ENCODE measurements at places on chromosomes 11 and 22.

GRCh38 chr22:46346680-46347405 lies 11.3 kb downstream of the TRMU start:
- DNase-seq: no peak

- DNase-seq: no peak
These were observed 176.4 kb downstream of the FAM181B start for GRCh38 chr11:82557274-82557673.

- no peak for DNase-seq
These were observed 390.0 kb upstream of the CCDC90B start for GRCh38 chr11:83676056-83676601.

DNA sequence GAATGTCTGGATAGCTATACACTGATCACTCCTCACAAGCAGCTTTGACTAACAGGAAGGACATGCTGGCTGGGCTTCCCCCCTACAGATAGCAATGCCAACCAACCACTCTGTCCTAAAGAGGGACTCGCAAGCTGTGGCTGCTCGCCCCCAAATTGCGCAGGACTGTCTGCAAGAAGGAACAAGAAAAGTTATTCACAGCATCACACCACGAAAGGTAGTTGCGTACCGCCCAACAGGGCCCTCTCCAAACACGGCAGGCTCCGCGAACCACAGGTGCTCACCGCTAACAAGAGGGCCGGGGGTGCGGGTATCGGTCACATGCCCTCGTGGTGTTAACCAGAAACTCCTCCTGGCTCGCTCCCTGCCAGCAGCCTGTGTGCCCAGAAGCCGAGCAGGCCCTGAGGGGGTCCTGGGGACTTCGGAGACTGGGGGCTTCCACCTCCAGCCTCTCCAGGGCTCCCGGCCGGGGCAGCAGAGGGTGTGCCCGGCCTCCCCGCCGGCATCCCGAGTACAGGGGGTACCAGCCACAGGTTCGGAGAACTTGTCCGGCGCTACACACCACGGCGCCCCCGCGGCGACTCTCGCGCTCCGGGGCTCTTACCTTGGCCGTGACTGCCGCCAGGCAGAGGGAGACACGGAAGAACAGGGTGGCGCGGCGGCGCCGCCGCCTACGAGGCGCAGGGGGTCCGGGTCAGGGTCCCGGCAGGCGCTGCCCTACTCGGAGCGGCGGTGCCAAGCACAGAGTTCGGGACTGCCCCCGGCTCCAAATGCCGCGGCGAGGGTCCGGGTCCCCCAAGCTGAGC lies 682 bp downstream of the LARGE1 start:
- no peak for DNase-seq
